ENCODE measurements at places on chromosomes 13 and 19.

DNA sequence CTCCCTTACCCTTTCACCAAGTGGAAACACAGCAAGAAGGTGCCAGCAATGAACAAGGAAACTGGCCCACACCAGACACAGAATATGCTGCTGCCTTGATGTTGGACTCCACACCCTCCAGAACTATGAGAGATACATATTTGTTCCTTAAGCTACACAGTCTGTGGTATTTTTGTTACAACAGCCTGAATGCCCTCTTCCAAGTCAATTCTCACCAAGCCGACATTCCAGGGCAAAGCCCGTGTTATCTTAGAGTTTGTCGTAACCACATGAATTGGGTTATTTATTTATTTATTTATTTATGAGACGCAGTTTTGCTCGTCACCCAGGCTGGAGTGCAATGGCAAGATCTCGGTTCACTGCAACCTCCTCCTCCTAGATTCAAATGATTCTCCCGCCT lies 14.9 kb downstream of the FGF21 start:
- no peak for DNase-seq

GRCh38 chr13:44431150-44431549 lies 57.5 kb downstream of the SERP2 start:
- DNase-seq: no peak

DNA sequence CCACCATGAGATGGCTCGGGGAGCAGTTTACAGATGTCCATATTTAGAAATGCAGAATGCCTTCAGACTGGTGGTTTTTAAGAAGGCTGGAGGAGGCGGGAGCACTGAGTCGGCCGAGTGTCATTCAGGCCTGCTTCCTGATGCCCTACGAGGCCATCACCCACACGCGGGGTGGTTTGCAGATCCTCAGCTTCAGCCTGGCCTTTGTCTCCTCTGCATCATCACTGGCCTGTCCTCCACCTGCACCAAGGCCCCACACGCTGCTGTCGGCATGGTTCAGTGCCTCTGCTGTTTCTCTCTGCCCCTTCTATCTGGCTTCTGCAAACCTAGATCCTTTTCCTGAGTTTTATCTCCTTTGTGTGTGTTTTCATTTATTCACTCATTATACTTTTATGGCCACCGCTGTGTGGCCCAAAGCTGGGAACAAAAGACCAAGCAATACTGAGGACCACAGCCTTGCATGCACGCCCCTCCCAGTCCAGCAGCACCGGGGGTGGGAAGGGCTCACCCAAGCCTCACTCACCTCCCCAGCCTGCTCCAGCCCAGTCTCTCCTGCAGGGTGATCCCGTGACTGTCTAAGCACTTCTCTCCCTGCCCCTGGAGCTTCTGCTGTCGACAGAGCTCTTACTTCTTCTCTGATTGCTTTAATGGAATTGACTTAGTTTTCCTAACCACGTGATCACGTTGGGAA lies 240.8 kb downstream of the TEX29 start:
- no peak for DNase-seq

GRCh38 chr13:26037302-26037701 lies 14.5 kb downstream of the SHISA2 start:
- DNase-seq: no peak

DNA sequence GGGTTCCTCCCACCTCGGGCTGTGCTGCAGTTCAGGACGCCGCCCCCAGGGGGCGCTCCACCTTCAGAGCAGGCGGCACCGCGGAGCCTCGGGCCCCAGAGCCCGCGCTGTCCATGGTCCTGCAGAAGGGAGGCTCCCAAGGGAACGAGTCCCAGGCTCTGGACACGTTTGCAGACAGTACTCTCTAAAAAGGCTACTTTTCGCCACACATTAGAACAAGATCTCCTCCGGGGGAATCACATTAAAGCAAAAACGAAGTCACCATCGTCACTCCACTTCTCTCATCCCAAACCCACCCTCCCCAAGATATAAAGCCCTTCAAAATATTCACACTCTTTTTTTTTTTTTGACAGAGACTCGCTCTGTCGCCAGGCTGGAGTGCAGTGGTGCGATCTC lies 4.6 kb upstream of the SIGLEC10 start:
- peak; percentile 87 for DNase-seq

GRCh38 chr13:80132741-80133601 lies 208.0 kb downstream of the SPRY2 start:
- DNase-seq: no peak

GRCh38 chr13:26095846-26096610 lies 44.2 kb upstream of the SHISA2 start:
- no peak for DNase-seq

GRCh38 chr13:76886292-76887075 lies at the start of gene KCTD12:
Gene KCTD12, minus strand, starts transcription at chr13:76886405. Its CDS starts 257 bp downstream, at chr13:76886148.
- DNase-seq: peak; percentile 45

DNA sequence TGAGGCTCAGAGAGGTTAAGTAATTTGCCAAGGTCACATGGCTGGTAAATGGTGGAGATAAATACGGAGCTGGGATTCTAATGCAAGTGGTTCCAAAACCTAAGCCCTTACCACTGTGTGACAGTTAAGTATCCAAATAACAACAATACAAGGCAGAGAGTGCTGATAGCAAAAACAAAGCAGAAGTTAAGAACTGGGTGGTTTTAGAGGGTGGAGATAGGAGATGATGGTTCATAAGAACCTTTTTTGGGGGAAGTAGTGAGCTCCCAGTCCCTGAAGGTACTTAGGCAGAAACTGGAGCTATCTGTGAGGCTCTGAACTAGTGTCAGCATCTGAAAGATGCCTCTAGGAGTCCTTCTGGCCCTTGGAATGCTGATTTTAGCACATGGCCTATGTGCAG lies 56.2 kb upstream of the UBE2L5 start:
- DNase-seq: no peak

GRCh38 chr13:113837560-113838355 lies 26.1 kb downstream of the GAS6 start:
- DNase-seq: no peak

DNA sequence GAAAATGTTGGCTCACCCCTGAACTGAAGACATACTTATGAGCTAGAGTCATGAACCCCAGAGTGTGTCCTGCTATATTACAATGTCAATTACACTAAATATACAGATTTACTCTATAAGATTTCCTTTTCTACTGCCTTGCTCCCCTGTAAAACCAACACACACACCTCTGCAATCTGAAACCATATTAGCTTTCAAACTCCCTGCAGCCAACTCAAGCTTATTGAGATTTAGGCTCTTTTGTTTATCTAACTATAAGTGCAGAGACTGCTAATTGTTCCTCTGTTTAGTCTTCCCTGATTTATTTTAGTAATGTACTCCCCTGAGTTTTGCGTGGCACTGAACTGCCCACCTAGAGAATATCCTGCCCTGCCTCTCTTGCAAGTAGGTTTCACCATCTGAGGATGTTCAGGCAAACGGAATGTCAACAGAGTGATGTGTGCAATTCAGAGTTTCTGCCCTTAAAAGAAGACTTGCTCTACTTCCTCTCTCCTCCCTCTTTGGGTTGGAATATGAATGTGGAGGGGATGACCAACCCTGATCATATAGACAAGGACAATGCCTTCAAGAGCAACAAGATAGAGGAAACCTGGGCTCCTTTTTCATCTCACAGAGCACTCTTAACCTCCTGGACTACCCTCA lies 22.3 kb downstream of the FAM216B start:
- DNase-seq: no peak

GRCh38 chr13:114118511-114119123 lies 13.8 kb downstream of the RASA3 start:
- DNase-seq: no peak

- no peak for DNase-seq
These were observed 19.1 kb upstream of the KCTD4 start for GRCh38 chr13:45219938-45220375.

GRCh38 chr13:27665333-27665732 lies 43.6 kb downstream of the POLR1D start:
- no peak for DNase-seq

- no peak for DNase-seq
These were observed 218.4 kb downstream of the B3GLCT start for GRCh38 chr13:31418186-31418585.

DNA sequence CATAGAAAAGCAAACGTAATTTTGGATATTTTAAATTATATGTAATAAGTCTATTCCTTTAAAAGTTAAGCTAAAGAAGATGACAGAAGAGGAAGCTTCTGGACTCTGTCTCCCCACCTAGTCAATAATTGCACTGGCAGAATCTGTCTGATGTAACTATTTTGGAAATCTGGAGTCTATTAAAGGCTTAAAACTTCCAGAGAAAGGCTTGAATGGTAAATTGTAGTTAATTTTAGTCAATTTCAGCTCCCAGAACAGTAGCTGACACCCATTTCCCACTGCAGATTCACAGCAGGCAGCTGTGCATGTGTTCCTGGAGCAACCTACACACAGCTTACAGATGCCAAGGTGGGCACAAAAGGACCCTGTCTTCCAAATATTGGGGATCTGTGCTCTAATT lies 304.1 kb downstream of the PCDH20 start:
- DNase-seq: no peak

DNA sequence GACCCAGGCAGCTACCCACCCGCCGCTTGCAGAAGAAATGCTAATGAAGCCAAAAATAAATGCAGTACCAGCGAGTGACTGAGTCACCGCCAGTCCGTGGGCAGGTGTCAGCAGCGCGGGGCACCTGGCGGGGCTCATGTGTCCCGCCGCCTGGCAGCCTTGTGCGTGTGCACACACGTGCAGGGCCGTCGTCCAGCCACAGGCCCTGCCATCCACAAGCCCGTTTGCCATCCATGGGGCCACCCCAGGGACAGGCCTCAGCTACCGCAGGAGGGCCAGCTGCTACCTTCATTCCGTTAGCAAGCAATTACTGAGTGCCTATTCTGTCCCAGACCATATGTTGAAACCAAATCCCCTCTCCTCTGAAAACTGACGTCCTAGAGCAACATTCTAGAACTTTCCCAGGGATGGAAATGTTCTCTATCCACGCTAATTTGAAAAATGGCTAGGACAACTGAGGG lies 20.5 kb downstream of the NCAN start:
- no peak for DNase-seq

GRCh38 chr13:33542309-33543088 lies 256.9 kb upstream of the STARD13 start:
- DNase-seq: peak; percentile 98

- DNase-seq: no peak
These were observed 96.4 kb downstream of the KLF12 start for GRCh38 chr13:74037762-74038161.

DNA sequence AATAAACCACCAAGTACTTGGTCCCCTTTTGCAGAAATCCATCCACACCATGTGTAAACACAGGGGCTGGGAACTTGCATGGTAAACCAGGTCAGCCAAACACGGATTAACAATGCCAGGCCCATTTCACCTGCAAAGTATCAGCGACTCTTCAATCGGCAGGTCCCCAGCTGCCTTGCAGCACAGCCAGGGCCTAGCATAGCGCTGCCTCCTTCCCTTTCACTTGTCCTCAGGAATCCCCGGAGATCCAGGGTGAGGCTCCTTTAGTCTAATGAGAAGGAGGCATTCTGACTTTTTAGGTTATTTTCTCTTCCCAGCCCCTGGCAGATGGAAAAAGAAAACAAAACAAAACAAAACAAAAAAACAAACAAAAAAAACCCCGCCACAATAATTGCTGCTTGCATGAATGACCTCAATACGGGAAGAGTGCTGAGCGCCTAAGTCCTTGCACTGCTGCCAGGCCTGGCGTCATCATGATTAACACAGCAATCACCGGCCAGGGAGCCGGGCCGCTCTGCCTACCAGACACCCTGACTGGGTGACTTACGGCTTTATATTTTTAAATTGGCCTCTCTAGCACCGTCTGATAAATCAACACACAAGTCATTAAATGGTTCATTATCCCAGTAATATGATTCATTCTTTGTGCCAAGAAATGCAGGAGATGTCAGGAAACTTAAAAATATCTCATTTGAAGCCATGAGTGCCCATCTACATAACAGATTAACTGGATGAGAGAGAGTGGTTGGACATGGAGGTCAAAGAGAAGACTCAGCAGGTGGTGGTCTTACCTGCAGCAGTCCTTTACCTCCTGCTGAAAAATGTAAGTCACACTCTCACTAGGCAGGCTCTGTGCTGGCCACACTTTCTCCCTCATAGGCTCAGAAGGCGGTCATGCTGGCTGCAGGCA lies 692.7 kb downstream of the UQCRFS1 start:
- DNase-seq: no peak

DNA sequence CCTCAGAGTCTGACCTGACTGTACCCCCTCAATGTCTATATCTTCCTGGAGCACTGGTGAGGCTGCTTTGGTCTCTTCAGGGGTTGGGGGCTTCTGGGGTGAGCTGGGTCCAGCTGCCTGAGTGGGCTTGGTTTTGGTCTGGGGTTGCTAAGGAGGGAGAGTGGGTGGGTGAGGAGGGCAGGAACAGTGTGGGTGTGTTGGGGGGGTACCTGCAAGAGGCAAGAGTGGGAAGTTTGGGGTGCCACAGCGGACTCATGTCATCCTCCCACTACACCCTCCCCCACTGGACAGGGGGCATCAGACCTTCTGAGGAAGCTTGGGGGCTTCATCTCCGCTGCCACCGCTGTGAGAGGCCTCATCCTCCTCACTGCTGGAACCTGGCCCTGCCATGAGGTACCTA lies 13.6 kb downstream of the ZNF575 start:
- no peak for DNase-seq

GRCh38 chr19:28024920-28025319 lies 1188.0 kb downstream of the UQCRFS1 start:
- no peak for DNase-seq

- DNase-seq: no peak
These were observed 71.9 kb downstream of the CDK8 start for GRCh38 chr13:26325876-26326275.

DNA sequence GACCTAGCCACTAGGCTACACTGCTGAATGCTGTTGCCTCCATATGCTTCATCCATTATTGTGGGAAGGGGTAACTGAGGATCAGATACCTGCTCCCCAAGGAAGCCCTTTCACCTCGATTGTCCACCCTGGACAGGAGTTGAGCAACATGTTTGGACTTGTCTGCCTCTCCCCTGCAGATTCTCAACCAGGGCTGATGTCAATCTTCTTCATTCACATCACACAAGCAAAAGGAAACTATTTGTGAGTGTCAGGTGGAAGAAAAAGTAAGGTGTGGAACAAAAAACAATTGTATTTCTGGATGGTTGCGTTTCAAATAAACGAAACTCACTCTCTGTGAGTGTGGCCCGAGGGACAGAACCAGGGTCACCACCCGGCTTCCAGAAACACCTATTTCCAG lies 29.5 kb upstream of the MUC16 start:
- DNase-seq: no peak

DNA sequence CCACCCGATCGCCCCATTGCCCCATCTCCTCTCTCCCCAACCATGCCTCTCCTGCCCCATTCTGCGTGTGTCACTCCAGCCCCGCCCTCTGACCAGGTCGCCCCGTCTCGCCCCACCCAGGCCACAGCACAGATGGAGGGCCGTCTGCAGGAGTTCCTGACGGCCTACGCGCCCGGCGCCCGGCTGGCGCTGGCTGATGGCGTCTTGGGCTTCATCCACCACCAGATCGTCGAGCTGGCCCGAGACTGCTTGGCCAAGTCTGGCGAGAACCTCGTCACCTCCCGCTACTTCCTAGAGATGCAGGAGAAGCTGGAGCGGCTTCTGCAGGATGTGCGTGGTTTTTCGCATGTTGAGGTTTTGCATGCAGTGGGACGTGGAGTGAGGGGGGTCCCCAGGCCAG lies 26.2 kb downstream of the MAST3 start:
- no peak for DNase-seq

Data from central memory CD8-positive, alpha-beta T cell (primary cell).